ENCODE measurements at places on chromosomes 16 and 17. TPM values are rescaled to one million over a fixed set of nuclear protein-coding genes. Genes with fewer than 3 reads are reported as not detected.

The IRF8 gene
- 41.7 TPM for total RNA-seq

- no peak overlapping the region for H3K4me3 ChIP-seq
- no peaks in the 10 kb centered on the region for H3K36me3 ChIP-seq
- no peak for DNase-seq
These were observed 135.6 kb upstream of the N4BP1 start for GRCh38 chr16:48745541-48745940.

The TBC1D3C gene
- total RNA-seq, result not detected

DNA sequence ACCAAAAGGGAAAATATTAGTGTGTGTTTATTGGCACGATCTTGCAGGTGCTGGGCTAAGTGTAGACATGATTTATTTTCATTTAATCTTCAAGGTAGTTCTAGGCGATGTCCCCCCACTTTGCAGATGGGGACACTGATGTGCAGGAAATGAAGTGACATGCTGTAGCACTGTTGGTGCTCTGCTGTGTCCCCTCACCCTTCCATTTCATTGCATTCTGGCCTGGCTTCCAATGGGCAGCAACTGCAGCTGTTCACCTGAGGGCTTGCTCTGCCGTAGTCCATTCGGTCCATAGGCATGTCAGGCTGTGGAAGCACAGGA is 123.9 kb downstream of the PRKCB start:
- no peaks in the 10 kb centered on the region for H3K27me3 ChIP-seq
- H3K27ac ChIP-seq, result peak overlapping the region; percentile 7
- H3K36me3 ChIP-seq, result peaks cover 5% of the 10 kb centered on the region
- peak overlapping the region; percentile 49 for H3K4me3 ChIP-seq

The SLC35G6 gene
- not detected for total RNA-seq

The PRR15L gene
- not detected for total RNA-seq

The C17orf67 gene
- 3.9 TPM for total RNA-seq

The SCO1 gene
- 34.6 TPM for total RNA-seq

DNA sequence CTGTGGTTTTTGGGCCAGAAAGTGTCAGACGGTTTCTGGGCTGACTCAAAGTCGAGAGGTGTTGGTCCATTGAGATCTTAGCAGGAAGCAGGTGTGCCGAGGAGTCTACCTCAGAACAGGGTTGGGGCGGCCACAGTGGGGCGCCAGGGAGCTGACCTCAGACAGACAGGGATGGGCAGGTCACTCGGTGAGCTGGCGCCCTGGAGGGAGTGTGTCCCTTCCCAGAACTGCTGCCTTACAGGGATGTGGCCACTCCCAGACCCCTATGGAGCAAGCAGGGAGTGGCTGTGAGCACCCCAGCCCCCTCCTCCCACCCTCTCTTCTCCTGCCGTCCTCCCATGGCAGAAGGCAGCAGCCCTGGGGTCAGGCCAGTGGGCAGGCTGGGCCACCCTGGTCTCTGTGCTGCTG is 14.0 kb upstream of the DPEP1 start:
- H3K4me3 ChIP-seq, result no peak overlapping the region
- H3K27me3 ChIP-seq, result no peaks in the 10 kb centered on the region

GRCh38 chr16:6725634-6726331 is 606.9 kb upstream of the RBFOX1 start:
- no peak for DNase-seq
- H3K4me3 ChIP-seq, result no peak overlapping the region
- H3K4me1 ChIP-seq, result no peaks in the 10 kb centered on the region
- no peak overlapping the region for H3K27ac ChIP-seq

GRCh38 chr17:64007838-64008282 is 9.7 kb downstream of the PRR29 start:
- H3K4me3 ChIP-seq, result no peak overlapping the region
- peak overlapping the region; percentile 45 for H3K27ac ChIP-seq
- peak; percentile 6 for DNase-seq
- H3K27me3 ChIP-seq, result no peaks in the 10 kb centered on the region
- peaks cover 55% of the 10 kb centered on the region for H3K4me1 ChIP-seq

- H3K4me3 ChIP-seq, result no peak overlapping the region
- peaks cover 17% of the 10 kb centered on the region for H3K27me3 ChIP-seq
- H3K27ac ChIP-seq, result no peak overlapping the region
These were observed 1.7 kb upstream of the CHAD start for GRCh38 chr17:50470426-50470825.

The ITGAD gene
- total RNA-seq, result not detected

DNA sequence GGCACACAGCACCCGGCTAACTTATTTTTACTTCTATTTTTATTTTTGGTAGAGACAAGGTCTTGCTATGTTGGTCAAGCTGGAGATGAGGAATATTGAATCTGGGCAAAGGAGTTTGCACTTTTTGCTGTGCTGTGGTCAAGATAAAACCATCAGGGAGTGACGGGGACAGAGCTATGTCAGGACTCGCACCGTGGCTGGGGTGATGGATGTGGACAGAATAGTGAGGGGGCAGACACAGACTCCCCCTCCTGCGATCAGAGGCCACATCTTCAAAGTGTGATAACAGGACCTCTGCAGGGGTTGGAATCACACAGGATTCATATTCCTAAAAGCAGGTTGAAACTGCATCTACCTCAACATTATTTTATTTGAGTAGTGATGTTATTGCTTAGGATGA is 25.6 kb downstream of the IL21R start:
- H3K27me3 ChIP-seq, result no peaks in the 10 kb centered on the region
- H3K36me3 ChIP-seq, result peaks cover 74% of the 10 kb centered on the region
- DNase-seq, result peak; percentile 4
- peak overlapping the region; percentile 87 for H3K27ac ChIP-seq
- H3K4me3 ChIP-seq, result peak overlapping the region; percentile 45

The CACNG1 gene
- total RNA-seq, result not detected

GRCh38 chr17:60327901-60328273 is 64.0 kb downstream of the USP32 start:
- H3K27ac ChIP-seq, result no peak overlapping the region
- H3K4me1 ChIP-seq, result peaks cover 4% of the 10 kb centered on the region
- peaks cover 7% of the 10 kb centered on the region for H3K36me3 ChIP-seq
- no peak overlapping the region for H3K4me3 ChIP-seq

The ZNF624 gene
- total RNA-seq, result 3.9 TPM

The CACNA1G gene
- 0.05 TPM for total RNA-seq

- H3K27me3 ChIP-seq, result no peaks in the 10 kb centered on the region
- no peak overlapping the region for H3K27ac ChIP-seq
- H3K4me3 ChIP-seq, result no peak overlapping the region
- peaks cover 2% of the 10 kb centered on the region for H3K36me3 ChIP-seq
- H3K4me1 ChIP-seq, result peaks cover 46% of the 10 kb centered on the region
These were observed 71.7 kb downstream of the PRKCB start for GRCh38 chr16:23907457-23907902.

The ABCC11 gene
- total RNA-seq, result 0.33 TPM

- peaks cover 83% of the 10 kb centered on the region for H3K4me1 ChIP-seq
- peak overlapping the region; percentile 63 for H3K4me3 ChIP-seq
- peaks cover 45% of the 10 kb centered on the region for H3K36me3 ChIP-seq
- peak; percentile 37 for DNase-seq
- H3K27ac ChIP-seq, result peak overlapping the region; percentile 95
These were observed 26.7 kb downstream of the PLD6 start for GRCh38 chr17:17179371-17179827.

GRCh38 chr17:60327134-60327900 is 64.6 kb downstream of the USP32 start:
- no peak for DNase-seq
- H3K27me3 ChIP-seq, result no peaks in the 10 kb centered on the region
- no peak overlapping the region for H3K27ac ChIP-seq
- peaks cover 2% of the 10 kb centered on the region for H3K4me1 ChIP-seq
- H3K4me3 ChIP-seq, result no peak overlapping the region

The TBC1D3I gene
- not detected for total RNA-seq

The TP53TG3C gene
- not detected for total RNA-seq

The CCDC154 gene
- 3.0 TPM for total RNA-seq

The TMEM92 gene
- not detected for total RNA-seq

The IRX3 gene
- not detected for total RNA-seq

GRCh38 chr17:10268005-10268404 is 69.6 kb upstream of the GAS7 start:
- H3K27ac ChIP-seq, result no peak overlapping the region
- no peak for DNase-seq
- no peak overlapping the region for H3K4me3 ChIP-seq
- H3K4me1 ChIP-seq, result no peaks in the 10 kb centered on the region

The KRTAP3-1 gene
- total RNA-seq, result not detected

- no peak for DNase-seq
- no peaks in the 10 kb centered on the region for H3K36me3 ChIP-seq
- H3K4me1 ChIP-seq, result no peaks in the 10 kb centered on the region
- no peak overlapping the region for H3K27ac ChIP-seq
These were observed 248.9 kb downstream of the SHISA9 start for GRCh38 chr16:13150181-13150885.

DNA sequence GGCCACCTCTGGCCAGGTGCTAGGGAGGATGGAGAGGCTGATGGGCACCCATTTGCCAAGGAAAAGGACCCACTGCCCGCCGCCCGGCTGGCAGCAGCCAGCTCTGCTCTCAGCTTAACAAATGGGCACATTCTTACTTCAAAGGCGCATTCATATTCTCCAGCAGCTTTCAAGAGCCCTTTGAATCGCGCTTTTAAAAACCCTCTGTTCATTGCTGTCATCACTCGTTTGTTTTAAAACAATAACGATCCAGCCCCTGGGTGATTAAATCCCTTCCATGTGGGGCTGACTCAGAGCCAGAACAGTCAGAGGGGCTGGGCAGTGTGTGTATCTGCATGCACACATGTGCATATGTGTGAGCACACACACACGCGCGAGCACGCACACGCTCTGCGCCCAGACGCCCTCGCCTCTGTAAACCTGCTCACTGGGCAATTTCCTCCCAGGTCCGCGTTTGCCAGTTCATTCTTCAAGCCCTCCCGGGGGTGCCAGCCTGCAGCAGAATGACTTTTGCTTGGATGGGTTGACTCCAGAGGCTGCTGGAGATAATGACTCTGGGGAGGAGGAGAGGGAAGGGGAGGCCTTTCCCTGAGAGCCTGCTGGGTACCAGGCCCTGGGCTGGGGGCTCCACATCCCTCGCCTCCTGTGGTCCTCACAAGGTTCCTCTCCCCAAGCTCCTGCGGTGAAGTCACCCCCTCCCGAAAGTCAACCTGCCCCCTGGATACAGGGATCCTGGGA is 133.1 kb downstream of the SDK2 start:
- no peaks in the 10 kb centered on the region for H3K36me3 ChIP-seq
- no peak for DNase-seq
- no peak overlapping the region for H3K27ac ChIP-seq
- H3K27me3 ChIP-seq, result no peaks in the 10 kb centered on the region

GRCh38 chr16:30533146-30533522 is 1.5 kb downstream of the ZNF747 start:
- peaks cover 42% of the 10 kb centered on the region for H3K4me1 ChIP-seq
- DNase-seq, result no peak
- peak overlapping the region; percentile 78 for H3K27ac ChIP-seq
- peaks cover 34% of the 10 kb centered on the region for H3K36me3 ChIP-seq

DNA sequence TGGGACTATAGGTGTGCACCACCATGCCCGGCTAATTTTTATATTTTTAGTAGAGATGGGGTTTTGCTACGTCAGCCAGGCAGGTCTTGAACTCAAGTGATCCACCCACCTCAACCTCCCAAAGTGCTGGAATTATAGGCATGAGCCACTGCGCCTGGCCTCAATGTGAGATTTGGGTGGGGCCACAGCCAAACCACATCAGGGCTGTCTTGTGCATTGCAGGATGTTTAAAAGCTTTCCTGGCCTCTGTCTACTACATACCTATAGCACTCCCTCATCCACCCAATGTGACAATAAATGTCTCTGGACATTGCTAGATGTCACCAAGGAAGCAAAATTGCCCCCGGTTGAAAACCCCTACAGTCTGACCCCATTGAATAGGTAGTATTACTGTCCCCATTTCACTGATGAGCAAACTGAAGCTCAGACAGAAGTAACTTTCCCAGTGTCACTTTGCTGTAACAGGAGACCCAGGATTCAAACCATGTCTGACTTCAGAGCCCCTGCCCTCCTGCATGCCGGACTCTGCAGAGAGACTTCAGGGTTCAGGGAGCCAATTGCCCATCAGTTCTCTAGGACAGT is 3.6 kb upstream of the MAP3K14 start:
- H3K4me1 ChIP-seq, result peaks cover 48% of the 10 kb centered on the region
- H3K36me3 ChIP-seq, result peaks cover 13% of the 10 kb centered on the region
- H3K27ac ChIP-seq, result peak overlapping the region; percentile 36
- DNase-seq, result peak; percentile 48
- no peak overlapping the region for H3K4me3 ChIP-seq

GRCh38 chr16:4288148-4288921 is 15.5 kb upstream of the TFAP4 start:
- peak; percentile 82 for DNase-seq
- peaks cover 5% of the 10 kb centered on the region for H3K4me1 ChIP-seq
- peaks cover 10% of the 10 kb centered on the region for H3K27me3 ChIP-seq
- no peak overlapping the region for H3K4me3 ChIP-seq

DNA sequence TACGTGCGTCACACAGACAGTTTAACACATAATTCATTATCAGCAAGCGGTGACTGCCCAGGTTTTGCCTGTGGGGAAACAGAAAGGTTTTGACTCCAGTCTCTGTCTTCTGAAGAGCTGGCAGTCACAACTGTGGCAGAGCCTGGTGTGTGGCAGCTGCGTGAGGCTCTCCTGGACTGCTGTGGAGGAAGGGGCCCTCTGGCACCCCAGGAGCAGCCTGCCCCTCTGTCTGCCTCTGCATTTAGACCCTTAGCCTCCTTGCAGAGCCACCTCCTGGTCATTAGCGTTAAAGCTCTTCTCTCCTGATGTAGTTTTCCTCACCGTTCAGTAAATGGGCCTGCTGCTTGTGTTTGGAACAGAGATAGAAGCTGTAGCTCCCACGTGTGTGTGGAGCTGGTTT is 10.9 kb downstream of the RAB40C start:
- H3K27me3 ChIP-seq, result no peaks in the 10 kb centered on the region
- no peak for DNase-seq
- H3K27ac ChIP-seq, result no peak overlapping the region
- H3K4me1 ChIP-seq, result peaks cover 5% of the 10 kb centered on the region
